ENCODE measurements at places on chromosomes 13 and 19. TPM values are rescaled to one million over a fixed set of nuclear protein-coding genes. Genes with fewer than 3 reads are reported as not detected.

The FGF9 gene
- 0.35 TPM for total RNA-seq

DNA sequence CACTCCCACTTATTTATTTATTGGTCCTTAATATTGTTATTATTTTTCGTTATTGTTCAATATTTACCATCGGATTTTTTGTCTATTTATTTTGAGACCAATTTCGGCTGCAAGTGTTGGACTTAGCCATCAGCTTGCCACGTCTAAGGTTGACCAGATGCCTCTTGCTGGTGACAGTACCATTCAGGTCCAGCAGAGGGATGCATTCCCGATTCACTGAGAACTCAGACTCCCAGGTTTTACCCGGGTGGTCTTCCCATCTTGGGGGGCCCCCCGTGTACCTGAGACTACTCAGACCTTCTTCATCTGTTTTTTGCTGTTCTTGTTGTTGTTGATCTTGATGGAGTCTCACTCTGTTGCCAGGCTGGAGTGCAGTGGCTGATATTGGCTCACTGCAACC lies 1435.2 kb downstream of the UQCRFS1 start:
- no peak for DNase-seq

DNA sequence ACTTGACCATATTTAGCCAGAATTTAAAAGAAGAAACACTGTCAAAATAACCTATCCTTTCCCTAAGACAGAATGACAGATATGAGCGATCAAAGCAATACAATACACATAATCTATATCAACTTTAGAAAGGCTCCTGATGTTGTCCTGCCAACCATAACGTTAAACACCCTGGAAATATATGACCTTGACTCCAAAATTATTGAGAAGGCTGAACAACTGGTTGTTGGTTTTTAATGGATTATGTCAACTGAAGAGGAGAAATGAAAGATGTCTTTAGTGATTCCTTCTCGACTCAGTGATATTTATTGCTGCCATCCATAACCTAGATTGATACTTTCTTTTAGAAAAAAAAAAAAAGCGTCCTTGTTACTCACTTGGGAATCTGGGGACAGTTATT lies 957.2 kb downstream of the SLITRK1 start:
- no peak for DNase-seq

The JAK3 gene
- 1.4 TPM for total RNA-seq

- DNase-seq: no peak
Observed at GRCh38 chr13:89843621-89844020, 1503.9 kb upstream of the MIR17HG start.

DNA sequence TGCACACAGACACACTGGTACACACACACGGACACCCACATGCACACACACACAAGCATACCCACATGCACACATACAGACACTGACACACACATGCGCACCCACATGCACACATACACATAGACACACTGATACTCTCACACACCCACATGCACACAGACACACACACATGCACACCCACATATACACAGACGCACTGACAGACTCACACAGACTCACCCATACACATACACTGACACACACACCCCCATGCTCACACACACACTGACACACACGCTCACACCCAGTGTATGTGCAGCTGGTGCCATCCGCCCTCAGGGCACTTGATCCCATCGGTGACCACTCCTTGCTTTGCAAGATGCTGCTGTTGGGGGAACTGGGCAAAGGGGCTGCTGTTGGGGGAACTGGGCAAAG lies 9.7 kb upstream of the RASA3 start:
- peak; percentile 31 for DNase-seq

GRCh38 chr19:310781-311496 lies 19.7 kb upstream of the PLPP2 start:
- DNase-seq: no peak

The C19orf85 gene
- total RNA-seq: not detected

DNA sequence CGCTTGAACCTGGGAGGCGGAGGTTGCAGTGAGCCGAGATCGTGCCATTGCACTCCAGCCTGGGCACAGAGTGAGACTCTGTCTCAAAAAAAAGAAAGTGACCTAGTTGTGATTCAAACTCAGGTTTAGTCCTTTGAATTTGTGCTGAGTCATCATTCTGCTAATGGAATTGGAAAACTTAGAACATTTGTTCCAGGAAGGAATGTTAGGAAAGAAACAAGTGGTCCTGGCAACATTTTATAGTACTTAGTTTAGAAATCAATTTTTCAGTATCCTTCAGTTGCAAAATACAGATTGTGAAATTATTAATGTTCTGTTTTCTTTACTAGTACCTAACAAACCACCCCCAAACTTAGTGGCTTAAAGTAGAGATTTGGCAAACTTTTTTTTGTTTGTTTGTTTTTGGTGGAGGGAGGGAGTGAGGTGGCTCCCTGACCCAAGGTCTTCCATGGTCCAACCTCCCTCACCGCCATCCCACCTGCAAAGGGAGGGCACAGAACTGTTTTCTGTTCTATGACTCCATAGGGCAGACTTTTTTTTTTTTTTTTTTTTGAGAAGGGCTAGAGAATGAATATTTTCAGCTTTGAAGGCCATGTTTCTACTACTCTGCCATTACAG lies 9.2 kb upstream of the SULT2A1 start:
- DNase-seq: no peak

DNA sequence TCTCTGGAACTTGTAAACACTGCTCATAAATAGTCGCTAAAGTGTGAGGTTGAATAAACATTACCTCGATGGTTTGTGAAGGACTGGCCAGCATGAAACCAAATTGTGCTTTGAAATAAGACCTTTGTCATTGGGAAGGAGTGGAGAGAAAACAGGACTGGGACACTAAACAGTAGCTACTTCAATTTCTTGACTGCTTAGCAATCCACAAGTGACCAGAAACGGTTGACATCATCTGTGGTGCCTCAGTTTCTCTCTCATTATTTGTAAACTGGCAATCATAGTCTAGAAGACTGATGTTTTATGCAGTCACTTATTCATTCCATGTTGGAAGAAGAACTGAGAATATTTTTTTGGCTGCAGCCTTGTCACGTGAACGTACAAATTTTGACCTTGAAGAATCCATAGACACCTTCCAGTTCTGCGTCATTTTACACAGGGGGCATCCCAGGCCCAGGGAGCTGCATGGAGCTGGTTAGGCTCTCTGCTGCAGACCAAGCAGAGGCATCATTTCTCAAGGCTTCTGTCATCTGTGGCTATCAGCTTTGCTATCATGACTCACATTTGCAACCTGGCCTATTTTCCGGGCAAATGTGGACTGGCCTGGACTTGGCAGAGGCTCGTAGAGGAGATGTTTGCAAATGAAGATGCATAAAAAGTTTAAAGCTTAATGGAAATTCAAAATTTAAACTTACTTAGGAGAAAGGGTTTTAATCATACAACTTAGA lies 391.8 kb downstream of the FGF9 start:
- no peak for DNase-seq

The ALOX5AP gene
- 14.7 TPM for total RNA-seq

The PCDH9 gene
- 1.4 TPM for total RNA-seq

GRCh38 chr13:27933118-27933517 lies 13.3 kb downstream of the PDX1 start:
- no peak for DNase-seq
